NCI-H460 (cell line): ENCODE measurements at places on chromosomes 7 and 10. TPM values are rescaled to one million over a fixed set of nuclear protein-coding genes. Genes with fewer than 3 reads are reported as not detected.

CYP3A7 gene
- not detected in 2 replicates for total RNA-seq

ZNF485 gene
- total RNA-seq = 6.9 and 8.6 TPM in 2 replicates

STEAP2 gene
- 2.1 and 2.2 TPM in 2 replicates for total RNA-seq

RPEL1 gene
- total RNA-seq = 0.17 and 0.29 TPM in 2 replicates

CRYGN gene
- total RNA-seq = 0.07 and 0.40 TPM in 2 replicates

MKX gene
- total RNA-seq = 0.66 and 1.1 TPM in 2 replicates

DNA sequence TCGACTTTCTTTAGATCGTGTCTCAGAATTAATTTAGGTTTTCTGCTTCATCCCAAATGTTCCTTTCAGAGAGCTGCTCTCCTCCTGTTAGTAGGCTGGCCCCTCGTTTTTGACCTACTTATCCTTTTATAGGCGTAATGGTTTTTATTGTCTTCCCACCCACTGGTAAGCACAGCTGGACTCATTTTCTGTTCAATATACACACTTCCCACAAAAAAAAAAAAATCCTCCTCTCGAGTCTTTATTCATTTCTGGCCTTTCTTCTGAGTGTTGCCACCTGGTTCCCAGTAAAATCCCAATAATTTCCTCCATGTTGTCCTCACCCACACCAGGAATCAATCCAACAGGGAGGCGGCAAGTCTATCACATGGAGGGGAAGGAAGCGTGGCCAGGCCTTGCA lies 970.2 kb upstream of the CELF2 start:
- no peak for DNase-seq

DNA sequence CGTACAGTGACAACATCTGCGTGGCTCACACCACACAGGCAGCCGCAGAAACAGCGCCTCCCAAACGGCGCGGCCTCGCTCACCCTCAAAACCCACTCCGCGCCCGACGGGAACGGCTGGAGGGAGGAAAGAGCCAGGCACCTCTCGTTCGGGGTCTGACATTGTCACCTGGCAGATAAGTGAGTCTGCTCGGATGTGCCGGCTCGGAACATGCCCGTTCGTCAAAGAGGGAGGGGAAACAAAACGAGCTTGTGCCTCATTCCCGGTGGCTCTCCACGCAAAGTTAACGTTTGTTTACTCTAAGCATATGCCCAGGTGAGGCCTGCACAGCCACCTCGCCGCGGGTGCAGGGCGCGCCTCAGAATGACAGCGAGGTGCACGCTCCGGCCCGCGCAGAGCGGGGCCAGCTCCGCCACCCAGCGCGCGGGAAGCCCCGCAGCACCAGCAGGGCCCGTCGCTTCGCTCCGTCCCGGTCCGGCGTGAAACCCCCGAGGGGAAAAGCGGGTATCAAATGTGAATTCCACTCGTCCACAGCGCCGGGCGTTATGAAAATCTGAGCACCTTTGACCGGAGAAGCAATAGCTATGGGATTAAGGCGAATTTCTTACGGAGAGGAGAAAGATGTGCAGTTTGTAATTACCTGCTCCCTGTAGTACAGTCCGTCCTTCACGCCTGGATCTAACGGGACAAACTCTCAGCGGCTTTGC lies 13.1 kb downstream of the CNPY1 start:
- no peak for DNase-seq

GRCh38 chr10:121493521-121493920 lies 104.7 kb downstream of the FGFR2 start:
- DNase-seq = no peak

- DNase-seq = peak; percentile 28
Measured at GRCh38 chr10:72260976-72261783, 12.5 kb upstream of the DDIT4 start.

DNA sequence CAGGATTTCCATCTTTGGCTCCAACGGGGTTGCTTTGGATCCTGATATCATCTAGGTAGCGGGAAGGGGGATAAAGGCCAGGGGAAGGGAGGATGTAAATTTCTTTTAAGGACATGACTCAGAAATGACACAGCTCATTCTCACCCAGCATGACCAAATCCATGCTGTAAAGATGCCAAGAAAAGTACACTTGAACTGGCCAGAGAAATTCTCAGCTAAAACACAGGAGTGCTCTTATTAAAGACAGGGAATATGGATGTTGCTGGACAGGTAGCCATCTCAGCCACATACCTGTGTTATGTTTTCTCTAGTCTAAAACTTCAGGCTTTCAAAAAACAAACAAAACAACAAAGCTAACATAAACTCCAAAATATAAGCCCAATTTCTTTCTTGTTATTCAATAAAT lies 68.3 kb downstream of the NAMPT start:
- DNase-seq = peak; percentile 90

GRCh38 chr7:156147104-156147503 lies 334.8 kb upstream of the SHH start:
- no peak for DNase-seq

DNA sequence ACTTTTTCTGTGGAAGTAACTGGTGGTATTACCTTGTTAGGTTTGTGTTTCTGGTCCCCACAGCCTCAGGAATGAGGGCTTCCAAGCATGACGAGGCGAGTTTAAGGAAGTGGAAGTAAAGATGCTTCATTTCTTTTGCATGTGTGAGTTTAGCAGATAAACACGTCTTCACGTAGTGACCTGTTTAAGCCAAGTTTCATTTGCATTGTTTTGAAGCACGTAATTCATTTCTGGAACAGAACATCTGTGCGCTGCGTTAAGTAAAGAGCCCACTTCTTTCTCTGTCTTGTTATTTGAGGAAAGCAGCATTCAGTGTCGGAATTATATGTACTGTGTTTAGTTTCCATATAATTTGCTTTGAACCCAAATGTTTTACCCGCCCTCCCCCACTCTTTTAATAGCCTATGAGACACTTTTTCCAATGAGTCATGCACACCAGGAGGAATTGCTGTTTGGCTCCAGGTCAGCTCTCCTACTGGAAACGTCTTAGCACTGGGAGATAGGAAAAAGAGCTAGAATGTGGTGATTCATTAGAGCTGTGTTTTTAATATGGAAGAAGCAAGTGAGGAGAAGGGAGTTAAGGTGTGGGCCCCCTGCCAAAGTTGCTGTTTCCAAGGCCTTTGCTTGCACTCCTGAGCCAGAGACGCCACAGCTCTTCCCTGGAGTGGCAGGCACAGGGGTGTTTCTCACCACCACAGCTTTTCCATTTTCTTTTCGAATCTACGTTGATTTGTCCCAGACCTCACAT lies 36.7 kb downstream of the BTBD16 start:
- DNase-seq = peak; percentile 84

- DNase-seq = no peak
Measured at GRCh38 chr7:151677581-151678226, 158.0 kb upstream of the RHEB start.

- DNase-seq = no peak
Measured at GRCh38 chr10:1078668-1079067, 22.5 kb downstream of the WDR37 start.

DNA sequence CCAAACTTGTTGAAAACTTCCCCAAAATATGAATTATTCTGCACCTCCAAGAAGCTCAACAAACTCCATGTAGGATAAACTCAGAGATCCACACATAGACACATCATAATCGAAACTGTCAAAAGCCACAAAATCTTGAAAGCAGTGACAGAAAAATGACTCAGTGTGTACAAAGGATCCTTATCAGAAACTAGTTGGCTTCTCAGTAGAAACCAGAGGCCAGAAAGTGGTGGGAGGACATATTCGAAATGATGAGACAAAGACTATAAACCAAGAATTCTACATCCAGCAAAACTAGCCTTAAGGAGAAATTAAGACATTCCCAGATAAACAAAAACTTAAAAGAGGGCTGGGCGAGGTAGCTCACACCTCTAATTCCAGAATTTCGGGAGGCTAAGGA lies 38.5 kb downstream of the MCMBP start:
- no peak for DNase-seq

DNA sequence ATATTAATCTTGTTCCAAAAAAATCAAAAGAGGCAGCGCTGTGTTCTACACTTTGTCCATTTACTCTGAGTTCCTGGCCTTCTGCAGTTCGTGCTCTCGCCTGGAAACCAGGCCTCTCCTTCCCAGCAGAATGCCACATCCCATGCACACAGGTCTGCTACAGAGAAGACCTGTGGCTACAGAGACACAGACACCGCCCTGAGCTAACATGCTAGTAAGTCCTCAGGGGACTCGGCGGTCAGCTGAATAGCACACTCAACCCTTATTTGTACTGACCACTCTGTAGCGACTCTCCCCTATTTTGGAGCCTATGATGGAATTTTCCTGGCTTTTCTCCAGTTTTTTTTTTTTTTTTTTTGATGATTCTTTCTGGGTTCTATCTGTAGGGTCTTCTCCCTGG lies 12.8 kb downstream of the CREB3L2 start:
- DNase-seq = no peak

GRCh38 chr10:72981028-72981881 lies 26.6 kb upstream of the PLA2G12B start:
- no peak for DNase-seq

DNA sequence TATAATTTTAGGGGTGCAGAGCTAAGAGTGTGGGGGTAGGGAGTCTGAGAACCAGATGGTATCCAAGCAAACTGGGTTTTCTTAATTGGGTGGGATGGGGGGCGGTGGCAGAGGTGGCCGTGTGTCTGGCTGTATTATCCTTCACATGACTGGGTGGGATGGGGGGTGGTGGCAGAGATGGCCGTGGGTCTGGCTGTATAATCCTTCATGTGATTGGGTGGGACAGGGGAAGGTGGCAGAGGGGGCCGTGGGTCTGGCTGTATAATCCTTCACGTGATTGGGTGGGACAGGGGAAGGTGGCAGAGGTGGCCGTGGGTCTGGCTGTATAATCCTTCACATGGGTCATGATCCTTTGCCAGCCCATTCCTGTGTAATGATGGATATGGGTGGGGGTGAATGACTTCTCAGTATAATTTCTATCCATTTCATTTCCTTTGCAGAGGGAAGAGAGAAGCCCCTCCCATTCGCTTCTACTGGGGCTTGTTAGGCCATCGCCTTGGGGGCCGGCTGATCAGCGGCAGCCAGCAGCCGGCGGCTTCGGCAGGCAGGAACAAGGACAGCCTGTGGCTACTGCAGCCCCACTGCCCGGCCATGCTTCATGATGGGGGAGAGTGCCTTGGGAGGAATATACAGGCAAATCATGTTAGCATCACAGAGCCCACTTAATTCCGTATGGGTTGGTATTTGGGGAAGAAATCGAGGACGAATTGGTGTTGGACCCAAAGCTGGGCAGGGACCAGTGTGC lies 179.6 kb upstream of the MKI67 start:
- no peak for DNase-seq

DNA sequence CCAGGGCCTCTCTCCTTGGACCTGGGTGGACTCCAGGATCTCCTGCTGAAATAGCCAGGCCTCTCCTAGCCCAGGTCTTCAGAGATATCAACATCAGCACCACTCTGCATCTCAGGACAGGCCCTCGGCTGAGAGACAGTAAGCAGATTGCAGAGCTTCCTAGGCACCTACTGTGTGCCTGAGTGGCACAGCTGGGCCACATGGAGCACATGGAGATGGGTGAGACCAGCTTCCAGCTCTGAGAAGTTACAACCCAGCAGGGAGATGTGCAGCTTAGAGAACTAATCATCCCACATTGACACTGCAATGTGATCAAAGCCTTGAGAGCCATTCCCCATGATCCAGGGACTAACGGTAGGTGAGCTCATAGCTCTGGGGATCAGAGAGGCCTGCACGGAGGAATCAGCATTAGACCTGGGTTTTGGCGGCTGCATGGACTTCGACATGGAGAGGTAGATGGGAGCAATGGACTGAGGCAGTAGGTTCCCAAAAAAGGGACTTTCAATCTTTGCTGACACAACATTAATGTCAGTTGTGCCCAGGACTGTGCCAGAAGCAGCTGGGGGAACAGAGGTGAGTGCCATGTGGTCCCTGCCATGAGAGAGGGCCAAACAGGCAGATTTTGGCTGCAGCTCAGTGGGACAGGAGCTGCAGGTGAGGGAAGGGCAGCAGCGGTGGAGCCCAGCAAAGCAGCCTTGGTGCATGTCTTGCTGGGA lies 76.0 kb upstream of the LEP start:
- DNase-seq = no peak

- DNase-seq = no peak
Measured at GRCh38 chr10:51821745-51822144, 122.3 kb upstream of the CSTF2T start.

GRCh38 chr10:58575491-58575890 lies 62.8 kb downstream of the BICC1 start:
- no peak for DNase-seq

GRCh38 chr10:22218448-22218847 lies 633 bp upstream of the EBLN1 start:
- DNase-seq = no peak
